ENCODE measurements at places on chromosomes 1 and 21.

DNA sequence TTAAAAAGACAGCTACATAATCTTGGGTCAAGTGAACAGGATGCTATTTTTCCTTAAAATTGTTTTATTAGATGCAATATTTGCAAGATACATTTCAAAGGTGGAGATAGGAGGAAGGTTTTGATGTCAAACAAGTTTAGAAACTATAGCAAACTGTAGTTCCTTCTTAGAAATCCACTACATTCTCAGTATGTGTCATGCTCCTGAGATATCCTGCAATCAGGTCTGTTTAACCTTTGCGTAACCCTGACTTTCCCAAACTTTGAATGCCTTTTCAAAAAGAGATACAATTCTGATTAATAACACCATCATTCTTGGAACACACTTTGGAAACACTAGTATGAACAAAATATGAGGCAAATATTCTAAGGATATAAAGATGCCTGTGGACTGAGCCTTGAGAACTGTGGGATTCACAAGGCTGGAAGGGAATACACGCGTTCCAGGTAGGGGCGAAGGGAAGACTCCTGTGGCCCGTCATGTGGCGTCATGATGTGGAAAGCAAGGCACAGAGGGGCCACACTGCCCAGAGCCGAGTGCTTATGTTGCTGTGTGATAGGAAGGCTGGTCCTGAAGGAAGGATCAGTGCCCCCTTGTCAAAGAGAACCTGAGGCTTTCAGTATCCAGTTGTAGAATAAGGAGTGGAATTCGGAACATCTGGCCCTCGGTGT is 19.6 kb upstream of the TARBP1 start:
- DNase-seq = no peak

DNA sequence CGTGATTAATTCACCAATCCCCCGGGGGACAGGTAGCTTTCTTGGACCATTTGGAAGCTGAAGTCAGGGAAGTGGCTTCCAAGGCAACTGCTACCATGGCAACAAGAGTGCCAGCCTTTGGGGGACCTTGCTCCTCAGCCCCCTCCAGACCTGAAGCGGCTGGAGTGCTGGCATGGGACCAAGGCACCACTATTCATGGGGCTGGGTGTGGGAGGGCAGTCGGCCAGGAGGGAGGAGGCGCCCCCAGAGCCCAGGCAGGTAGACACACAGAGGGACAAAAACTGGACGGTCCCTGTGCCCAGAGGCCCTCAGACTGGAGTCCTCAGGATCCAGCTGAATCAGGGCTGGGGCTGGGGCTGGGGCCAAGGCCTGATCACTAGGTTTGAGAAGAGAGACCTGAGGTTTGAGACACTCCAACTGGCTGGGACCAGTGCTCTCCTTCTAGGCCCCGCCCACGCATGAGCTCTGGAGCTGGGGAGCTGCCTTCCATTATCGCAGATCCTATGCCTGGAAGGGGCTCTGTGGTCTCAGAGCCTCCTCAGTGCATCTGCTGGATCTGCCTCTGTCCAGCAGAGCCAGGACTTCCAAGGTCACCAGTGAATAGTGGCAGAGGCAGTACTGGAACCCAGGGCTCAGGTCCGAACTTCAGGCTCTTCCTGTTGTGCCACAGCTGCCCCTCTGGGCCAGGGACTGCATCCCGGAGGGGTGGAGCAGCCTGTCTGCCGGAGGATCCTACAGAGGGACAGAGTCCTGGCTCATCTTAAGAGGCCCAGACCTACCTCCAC is 3.3 kb upstream of the KNCN start:
- DNase-seq = no peak

DNA sequence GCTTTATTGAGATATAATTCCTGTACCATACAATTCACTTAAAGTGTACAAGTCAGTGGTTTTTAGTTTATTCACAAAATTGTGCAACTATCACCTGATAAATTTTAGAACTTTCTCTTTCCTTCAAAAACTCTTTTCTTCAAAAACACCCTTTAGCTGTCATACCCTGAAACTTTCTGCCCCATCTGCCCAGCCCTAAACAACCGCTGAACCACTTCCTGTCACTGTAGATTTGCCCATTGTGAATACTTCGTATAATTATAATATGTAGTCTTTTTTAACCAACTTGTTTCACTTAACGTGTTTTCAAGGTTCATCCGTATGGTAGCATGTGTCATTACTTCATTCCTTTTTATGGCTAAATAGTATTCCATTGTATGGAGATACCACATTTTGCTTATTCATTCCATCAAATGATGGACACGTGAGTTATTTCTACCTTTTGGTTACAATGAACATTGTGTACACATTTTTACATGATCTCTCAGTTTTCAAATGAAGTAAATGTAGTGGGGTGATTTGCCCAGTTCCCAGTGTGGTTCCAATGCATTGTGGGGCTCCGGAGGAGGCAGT is 37.9 kb downstream of the WNT4 start:
- no peak for DNase-seq

DNA sequence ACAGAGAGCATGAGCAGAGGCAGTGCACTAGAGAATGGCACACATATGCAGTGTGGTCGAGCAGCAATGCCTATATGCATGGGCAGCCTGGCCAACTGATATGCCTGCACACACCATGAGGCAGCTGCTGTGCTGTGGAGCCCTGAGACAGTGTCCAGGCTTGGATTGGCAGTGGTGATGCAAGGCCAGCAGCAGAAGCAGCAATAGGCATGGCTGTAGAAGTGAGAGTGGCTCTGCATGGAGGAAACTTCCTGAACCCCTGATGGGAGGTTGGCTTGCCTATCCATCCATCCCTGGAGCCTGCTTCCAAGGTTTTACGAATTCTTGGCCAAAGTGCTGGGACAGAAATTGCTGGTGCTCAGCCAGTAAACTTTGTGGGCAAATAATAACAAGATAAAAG is 89.7 kb downstream of the DIRAS3 start:
- DNase-seq = no peak

DNA sequence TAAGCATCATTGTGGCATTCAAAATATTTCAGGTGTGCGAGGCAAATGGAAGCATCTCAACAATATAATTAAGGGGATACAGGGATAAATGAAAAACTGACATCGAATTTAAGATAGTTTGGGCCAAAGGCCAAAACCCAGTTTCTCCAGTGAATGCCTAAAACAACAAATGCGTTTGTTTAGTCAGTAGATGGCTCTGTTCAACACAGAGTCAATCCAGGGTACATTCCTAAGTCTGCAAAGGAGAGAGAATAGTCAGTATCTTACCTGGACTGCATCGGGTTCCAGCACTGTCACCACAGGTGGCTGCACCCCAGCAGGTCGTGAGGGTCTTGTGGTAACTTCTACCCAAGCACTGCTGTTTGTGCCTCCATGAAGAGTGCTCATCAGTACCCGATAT is 321.1 kb downstream of the KCTD3 start:
- DNase-seq = no peak

DNA sequence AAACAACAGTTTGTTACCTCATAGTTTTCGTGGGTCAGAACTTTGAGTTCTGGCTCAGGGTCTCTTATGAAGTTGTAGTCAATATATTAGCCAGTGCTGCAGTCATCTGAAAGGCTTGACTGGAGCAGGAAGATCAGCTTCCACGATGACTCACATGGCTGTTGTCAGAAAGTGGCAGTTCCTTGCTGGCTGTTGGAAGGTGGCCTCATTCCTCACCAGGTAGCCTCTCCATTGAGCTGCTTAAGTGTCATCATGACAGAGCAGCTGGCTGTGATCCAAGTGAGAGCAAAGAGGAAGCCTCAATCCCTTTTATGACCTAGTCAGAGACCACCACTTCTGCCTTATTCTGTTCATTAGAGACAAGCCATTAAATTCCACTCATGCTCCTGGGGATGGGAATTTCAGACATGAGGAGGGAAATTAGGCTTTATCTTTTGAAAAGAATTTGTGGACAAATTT is 5.6 kb downstream of the OSBPL9 start:
- no peak for DNase-seq

DNA sequence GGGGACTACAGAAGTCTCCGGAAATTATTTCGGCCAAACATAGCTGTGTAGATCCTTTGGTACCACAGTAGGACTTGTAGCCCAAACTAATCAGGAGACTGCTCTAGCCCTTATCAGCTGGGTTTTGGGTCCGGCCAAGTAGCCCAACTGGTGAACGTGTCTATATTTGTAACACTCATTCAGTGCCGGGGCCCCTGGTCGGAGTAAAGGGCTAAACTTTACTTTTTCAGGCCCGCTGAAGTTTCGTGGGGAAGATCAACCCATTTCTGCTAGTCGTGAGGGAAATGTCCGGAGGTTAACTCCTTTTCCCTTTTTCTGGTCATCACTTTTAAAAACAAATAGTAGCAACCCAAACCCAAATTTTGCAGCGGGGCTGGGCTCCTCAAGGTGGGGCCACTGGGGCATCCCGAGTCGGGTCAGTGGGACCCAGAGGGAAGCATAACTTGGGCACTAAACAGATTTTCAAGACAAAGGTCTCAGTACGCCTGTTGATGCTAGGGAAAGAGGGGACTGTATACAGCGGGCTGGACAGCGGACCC is 1.7 kb downstream of the LHX9 start:
- DNase-seq = no peak

GRCh38 chr1:242412921-242413320 is 111.6 kb downstream of the PLD5 start:
- DNase-seq = no peak

GRCh38 chr1:23215751-23216449 is 1.4 kb downstream of the HTR1D start:
- no peak for DNase-seq

DNA sequence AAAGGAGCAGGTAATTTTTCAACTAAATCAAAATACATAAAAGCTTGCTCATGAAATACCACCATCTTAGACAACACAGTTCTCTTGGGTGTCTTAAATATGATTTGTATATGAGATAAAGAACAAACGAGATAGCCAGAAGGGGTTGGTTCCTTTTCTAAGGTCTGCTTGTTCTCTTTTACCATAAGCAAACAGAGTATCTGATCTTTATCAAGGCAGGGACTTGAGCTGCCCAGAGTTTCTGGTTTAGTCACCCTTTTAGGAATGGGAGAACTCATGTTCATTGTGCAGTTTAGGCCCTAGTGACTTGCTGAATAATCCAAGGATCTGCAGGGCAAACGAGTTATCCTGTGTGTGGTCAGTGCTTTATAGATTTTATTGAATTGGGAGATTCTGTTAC is 3.0 kb upstream of the SUCO start:
- DNase-seq = no peak

DNA sequence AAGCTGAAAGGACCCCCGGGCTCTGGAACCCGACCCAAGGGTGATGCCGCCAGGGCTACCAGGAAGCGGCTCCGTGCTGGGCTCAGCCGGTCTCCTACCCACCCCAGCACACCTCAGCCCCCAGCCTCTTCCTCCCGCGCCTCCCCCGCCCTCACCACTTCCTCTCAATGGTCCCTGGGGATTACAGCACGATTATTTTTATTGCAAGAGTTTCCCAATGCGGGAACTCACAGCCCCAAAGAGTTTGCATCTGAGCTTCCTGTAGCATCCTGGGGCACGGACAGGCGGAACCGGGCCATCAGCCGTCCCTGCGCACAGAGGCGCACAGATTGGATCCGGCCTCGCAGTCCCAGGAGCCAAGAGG is 8.7 kb upstream of the SLX9 start:
- no peak for DNase-seq

GRCh38 chr1:50422946-50423669 is at the start of gene DMRTA2:
DMRTA2 (minus strand) TSS chr1:50423443; CDS start chr1:50421536, 1,907 bp downstream.
- DNase-seq = no peak

DNA sequence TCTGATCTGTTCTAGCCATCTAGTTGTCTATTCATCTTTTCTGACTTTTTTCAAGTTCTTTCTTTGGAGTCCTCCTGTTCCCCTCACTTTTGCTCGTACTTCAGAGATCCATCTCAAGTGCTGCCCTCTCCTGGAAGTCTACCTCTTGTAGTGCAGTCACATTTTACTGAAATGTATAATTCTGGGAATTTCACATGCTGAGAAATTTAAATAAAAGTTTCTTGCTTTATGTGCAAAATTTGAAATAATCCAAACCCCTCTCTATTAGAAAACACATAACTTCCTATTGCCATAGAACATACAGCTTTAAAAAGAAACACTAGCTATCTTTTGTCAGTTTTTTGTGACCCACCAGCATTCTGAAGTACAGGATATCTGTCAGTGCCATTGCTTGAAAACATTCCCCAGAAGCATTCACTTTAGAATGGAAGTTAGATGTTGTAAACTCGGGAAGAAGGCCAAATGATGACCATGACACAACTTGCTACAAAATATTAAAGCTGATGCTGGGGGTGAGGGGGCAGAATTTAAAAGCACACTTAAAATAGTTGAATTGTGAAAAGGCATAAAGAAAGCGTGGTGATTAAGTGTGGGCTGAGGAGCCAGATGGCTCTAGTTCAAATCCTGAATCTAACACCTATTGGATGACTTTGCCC is 22.0 kb downstream of the RLF start:
- DNase-seq = no peak

DNA sequence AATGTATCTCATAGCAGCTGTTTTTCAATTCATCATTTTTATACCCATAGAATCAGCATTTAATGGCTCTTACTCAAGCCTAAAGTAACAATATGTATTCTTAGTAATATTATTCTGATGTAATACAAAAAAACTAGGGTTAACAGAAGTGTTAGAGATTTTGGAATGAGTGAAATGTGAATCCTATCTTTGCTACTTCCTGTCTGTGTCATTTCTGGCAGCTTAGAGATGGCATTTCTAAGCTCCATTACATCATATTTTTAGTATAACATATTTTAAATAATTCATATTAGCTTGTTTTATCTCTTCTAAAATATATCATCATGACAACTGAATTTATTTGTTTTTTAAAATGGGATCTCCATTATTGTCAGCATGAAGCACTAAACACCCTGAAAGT is 90.2 kb downstream of the LRRC7 start:
- DNase-seq = no peak

GRCh38 chr21:15567191-15567590 is 162.6 kb upstream of the USP25 start:
- no peak for DNase-seq

DNA sequence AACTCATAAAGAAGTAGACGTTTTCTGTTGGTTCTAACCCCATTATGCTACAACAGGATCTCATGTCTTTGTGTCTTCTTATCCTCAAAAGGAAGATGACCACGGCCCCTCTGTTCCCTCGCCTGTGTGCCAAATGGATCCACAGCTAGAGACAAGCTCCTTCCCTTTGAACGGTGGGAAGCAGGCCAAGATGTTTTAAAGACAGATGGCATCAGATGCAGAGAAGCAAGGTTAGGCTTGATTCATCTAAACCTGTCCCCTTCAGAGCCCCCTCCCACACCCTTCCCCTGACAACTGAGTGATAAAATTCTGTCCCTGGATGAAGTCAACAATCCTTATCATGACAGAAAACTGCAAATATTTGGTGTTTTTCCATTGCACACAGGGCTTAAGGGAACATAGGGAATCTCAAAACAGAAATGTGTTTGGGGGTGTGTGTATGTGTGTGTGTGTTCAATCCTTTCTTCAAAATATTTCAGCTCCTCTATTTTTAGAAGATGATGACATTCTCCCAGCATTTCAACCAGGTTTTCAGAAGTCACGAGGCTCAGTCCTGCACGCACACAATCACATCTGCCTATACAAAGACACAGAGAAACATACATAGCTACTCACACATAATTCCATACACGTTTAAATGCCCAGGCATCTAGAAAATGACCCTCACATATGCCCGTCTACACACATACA is 27.8 kb upstream of the FMOD start:
- no peak for DNase-seq

GRCh38 chr1:70084314-70084915 is 121.0 kb downstream of the LRRC40 start:
- no peak for DNase-seq

Data from activated T-helper 1 cell treated with anti-CD3 and anti-CD28 coated beads, Interleukin-2, amount 50 U/mL, for 16 hours (primary cell).